ENCODE measurements at places on chromosomes 7 and 10.

- DNase-seq = no peak
Observed at GRCh38 chr7:19377611-19378344, 232.6 kb upstream of the FERD3L start.

- no peak for DNase-seq
Observed at GRCh38 chr7:2520761-2521290, 1.3 kb downstream of the LFNG start.

DNA sequence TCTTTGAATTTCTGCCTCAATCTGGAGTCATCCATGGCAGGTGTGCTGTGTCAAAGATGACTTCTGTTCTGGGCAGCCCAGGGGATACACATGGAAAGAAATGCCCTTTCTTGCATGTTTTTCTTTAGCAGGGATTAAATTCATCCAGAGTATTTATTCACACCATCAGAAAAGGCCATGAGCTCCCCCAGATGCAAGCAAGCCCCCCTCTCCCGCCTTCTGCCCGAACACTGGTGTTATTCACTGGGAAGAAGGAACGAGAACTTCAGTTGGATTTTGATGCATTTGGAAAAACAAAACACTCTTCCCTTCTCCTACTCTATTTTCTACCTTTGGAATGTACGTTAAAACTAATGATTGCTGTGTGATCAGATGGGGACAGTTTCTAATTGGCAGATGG, 1.4 kb downstream of the PLPP4 start:
- no peak for DNase-seq

GRCh38 chr10:47253030-47253637, 46.9 kb upstream of the GDF10 start:
- DNase-seq = no peak

GRCh38 chr7:76303202-76304147, 1.0 kb downstream of the HSPB1 start:
- DNase-seq = peak; percentile 71
